ENCODE measurements at places on chromosomes 7 and 10.

GRCh38 chr10:45466784-45467183 lies 92.8 kb downstream of the ALOX5 start:
- DNase-seq, result no peak

DNA sequence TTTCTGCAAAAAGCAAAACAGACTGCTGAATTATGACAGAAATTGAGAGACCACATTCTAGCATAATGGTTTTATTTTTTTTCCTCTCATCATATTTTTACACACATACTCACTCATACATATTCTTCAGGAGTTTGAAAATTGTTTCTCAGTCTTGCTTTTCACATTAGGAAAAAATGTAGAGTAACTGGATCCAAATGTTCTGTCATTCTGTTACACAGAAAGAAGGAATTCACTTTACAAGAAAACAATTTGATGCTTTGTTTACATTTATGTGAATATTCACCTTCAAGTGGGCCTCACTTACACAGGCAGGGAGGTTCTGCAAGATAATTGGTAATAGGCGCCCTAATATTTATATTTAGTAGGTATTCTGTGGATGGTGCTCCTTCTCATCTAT lies 82.0 kb downstream of the ARL4A start:
- no peak for DNase-seq

DNA sequence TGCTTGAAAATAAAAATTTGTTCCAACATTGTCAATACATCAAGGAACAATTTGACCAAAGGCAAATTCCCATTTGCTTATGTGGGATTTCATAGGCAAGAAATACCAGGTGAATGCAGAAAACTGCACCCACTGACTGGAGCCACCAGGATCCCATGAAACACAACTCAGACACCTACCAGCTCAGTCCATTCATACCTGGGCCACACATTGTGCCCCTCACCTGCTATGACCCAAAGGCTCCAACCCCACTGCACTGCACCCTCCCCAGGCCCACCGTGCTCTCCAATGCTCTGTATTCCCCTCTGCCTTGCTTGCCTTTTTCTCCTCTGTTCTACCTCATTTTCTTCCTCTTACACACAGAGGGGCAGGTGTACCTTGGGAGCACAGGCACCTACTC lies 5.3 kb downstream of the NCAPG2 start:
- DNase-seq, result no peak

- peak; percentile 6 for DNase-seq
Measured at GRCh38 chr7:69412331-69413146, 185.7 kb upstream of the AUTS2 start.

- DNase-seq, result no peak
Measured at GRCh38 chr7:51757960-51758359, 441.4 kb upstream of the COBL start.

- no peak for DNase-seq
Measured at GRCh38 chr10:20903635-20904390, 6.7 kb upstream of the NEBL start.

- DNase-seq, result no peak
Measured at GRCh38 chr10:97607095-97607636, 17.6 kb downstream of the C10orf62 start.

GRCh38 chr7:135341049-135341448 lies 107.4 kb downstream of the STRA8 start:
- no peak for DNase-seq

GRCh38 chr7:142371586-142372377 lies 113.9 kb upstream of the PRSS58 start:
- DNase-seq, result no peak

DNA sequence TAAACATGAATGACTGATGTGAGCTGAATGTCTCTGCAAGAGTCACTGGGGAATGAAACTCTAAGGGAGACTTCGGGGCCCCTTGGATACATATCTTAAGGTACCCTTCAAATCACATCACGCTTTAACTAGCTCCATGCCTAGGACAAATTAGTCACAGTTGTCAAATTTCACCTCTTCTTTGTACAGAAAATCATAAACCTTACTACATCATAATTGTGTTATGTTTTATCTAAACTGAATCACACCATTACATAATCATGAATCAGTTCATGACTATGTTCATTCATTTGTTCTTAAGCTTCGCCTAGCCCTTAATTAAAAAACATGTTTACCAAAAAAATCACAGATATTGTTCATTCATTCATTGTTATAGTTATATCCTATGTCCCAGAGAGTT lies 2.1 kb upstream of the SLC13A1 start:
- no peak for DNase-seq

DNA sequence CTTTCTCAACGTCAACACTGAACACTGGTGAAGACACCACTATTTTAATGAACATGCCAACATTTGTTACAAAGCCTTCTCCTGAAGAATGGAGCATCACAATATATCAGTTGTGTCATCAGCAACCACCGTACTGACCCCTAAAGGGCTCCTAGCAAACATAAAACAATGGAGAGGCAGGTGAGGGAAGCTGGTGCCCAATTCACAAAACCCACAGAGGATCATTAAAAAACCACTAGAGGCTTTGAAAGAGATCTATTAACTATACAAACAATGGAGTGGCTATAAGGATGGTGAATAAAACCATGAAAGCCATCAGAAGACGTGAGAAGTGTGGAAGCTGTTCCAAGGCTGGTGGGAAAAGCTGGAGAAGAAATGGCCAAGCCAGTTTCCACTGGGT lies 150.8 kb downstream of the FAM107B start:
- no peak for DNase-seq

GRCh38 chr10:124077208-124077993 lies 16.0 kb downstream of the CHST15 start:
- DNase-seq, result peak; percentile 14

- DNase-seq, result no peak
Measured at GRCh38 chr7:74306004-74306729, 17.0 kb downstream of the CLIP2 start.

DNA sequence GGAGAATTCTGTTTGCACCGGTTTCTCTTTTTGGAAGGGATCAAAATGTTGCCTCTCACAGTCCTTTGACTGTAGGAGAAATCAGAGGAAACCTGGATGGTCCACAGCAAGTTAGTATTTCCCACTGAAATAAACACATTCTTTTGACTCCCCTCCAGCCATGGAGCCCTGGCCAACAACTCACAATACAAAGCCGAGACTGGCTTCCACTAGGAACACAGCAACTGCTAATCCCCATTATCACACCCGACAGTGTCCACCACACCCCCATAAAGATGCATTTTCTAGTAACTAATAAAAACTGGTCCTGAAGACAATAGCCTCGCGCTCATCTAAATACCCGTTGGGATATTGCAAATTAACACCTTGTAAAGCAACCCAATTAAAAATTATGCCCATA lies 798 bp upstream of the MACROH2A2 start:
- no peak for DNase-seq

- peak; percentile 59 for DNase-seq
Measured at GRCh38 chr7:79272066-79272669, 181.3 kb downstream of the MAGI2 start.

DNA sequence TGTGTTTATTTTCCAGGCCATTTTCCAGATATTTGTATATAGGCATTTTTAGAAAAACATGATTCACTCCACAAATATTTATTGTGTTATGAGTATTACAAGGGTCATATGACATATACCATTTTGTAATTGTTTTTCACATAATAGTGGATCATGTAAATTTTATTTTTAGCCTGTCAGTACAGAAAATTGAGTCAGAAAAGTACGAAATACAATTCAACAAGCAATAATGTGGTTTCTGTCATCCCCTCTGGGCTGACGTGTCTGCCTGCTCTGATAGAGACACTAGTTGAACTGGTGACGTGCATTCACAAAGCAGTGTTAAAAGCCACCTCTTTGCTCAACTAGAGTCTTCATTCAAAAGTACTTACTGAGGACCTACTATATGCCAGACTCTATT lies 97.9 kb upstream of the STEAP1B start:
- peak; percentile 85 for DNase-seq

GRCh38 chr10:59373071-59373470 lies 10.7 kb upstream of the FAM13C start:
- DNase-seq, result no peak

- DNase-seq, result peak; percentile 33
Measured at GRCh38 chr7:156475666-156476065, 164.9 kb upstream of the RNF32 start.

DNA sequence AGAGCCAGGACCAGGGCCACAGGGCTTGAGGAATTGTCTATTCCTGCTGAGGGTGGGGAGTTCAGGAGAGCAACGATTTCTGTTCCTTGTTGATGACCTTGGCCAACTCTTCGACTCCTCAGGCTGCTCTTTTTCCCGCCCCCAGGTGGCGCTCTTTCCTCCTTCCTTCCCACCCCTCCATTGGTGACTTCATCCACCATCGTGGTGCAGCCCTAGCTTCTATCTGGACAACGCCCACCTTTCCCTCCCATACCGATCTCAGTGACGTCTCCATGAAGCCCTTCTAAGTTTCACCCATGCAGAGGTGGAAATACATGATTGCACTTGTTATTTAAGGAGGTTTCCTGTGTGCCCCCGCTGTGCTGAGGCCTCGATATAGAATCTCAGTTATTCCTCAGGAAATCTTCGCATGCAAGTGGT lies 22.1 kb upstream of the CARD11 start:
- peak; percentile 19 for DNase-seq

DNA sequence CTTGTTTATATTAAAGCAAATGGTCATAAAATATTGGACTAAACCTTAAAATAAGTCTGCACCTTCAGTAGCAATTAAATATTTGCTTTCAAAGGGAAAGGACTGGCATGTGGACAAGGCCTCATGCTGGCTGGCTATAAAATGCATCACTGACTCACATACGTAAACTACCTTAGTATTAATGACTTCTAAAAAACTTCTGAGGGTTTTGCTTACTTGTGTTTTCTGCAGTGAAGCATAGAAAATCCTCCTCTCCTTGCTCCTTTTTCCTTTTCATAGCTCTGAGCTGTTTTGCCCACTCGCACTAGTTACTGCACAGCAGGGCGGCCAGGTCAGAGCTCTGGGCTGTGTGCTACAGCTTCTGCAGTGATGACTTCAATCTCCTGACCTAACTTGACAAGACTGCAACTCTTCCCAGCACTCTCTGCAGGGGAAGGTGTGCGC lies 82.3 kb downstream of the CUL2 start:
- DNase-seq, result peak; percentile 44

- peak; percentile 79 for DNase-seq
Measured at GRCh38 chr10:14562218-14563075, 212.2 kb downstream of the FAM107B start.

GRCh38 chr7:6299774-6300173 lies 27.4 kb upstream of the CYTH3 start:
- DNase-seq, result no peak

GRCh38 chr7:16795624-16796023 lies 9.2 kb downstream of the AGR2 start:
- no peak for DNase-seq

- DNase-seq, result no peak
Measured at GRCh38 chr10:15043674-15044073, at the start of gene OLAH. Gene OLAH, plus strand, starts transcription at chr10:15043943. Its CDS starts 3,346 bp downstream, at chr10:15047289.

- no peak for DNase-seq
Measured at GRCh38 chr10:15144788-15145187, 23.7 kb downstream of the NMT2 start.

DNA sequence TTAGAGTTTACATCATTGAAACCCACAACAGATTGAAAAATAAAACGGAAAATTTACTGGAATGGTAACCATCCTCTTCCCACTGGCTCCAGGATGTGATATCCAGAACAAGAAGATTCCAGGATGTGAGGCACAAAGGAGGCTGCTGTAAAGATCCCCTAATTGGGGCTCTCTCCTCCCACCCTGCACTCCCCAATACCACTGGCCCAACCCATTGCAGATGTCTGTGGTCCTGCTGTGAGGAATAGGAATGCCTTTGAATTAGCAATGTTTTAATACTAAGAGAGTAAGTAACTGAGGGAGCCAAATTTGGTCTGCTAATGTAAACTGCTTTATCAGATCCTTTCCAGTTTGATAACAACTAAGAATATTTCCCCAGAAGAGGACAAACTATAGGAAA lies 225.9 kb upstream of the INHBA start:
- peak; percentile 43 for DNase-seq

DNA sequence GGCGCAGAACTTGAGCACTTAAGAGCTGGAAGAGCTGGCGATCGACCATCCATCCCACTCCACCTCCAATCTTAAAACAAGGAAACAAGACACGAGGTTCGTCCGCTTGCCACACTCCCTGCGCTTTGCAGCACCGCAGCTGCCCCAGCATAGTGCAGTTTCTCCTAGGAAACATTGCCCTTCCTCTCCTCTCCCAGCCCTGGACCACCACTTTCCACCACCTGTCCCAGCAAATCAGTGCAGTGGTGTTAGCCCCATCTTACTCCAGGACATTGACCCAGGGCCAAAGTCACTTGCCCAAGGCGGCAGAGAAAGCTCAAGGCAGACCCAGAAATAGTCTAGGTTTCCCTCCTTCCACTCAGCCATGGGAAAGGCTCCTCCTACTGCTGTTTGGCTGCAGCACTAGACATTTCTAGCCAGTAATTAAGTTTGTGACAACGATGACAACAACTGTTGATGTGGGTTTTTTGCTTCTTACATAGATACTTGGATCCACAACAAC lies 1.5 kb upstream of the PARD3 start:
- peak; percentile 55 for DNase-seq

- no peak for DNase-seq
Measured at GRCh38 chr10:69961881-69962745, 90.5 kb upstream of the MACROH2A2 start.

DNA sequence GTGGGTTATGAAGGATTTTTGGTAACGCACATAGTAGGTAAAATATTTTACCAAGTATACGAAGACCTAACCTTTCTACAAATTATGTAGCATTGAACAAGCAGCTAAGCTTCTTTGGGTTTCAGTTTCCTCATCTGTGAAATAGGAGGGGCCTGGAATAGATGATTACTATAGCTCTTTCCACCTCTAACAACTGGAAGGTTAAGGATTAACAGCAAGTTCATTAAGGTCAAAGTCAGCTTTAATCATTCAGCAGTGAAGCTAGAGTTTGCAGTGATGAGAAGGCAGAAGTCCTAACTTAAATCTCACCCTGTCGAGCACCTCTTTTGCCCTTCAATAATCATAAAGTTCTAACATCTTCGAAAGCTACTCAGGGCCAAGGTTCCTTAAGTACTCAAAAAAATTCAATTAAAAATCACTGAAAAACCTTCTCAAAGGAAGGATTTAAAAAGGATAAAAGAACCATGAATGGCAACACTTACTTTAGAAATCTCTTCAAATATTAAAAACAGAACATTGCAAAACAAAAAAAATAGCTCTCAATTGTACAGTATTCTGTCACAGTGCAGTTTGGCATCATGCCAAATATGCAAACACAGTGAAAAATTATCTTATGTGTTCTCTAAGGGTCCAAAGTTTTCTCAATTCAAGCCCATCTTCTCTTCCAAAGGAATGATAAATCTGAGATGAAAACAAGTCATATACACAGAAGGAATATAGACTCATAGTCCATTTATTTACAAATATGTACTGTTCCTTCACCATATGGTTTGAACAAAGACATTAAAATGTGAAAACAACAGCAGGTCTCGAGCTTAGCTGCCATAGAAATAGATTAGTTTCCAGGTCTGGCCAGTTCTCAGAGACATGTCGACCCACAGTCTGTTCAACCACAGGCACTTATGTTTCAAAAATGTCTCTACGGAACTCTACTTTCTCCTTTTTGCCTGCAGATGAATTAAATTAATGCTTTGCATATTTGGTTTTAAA lies 152.0 kb upstream of the SLC13A1 start:
- no peak for DNase-seq

Data from fibroblast of villous mesenchyme (primary cell).